ENCODE measurements at places on chromosomes 12 and 14.

- DNase-seq: no peak
Measured at GRCh38 chr12:128871516-128871892, 18.2 kb downstream of the GLT1D1 start.

DNA sequence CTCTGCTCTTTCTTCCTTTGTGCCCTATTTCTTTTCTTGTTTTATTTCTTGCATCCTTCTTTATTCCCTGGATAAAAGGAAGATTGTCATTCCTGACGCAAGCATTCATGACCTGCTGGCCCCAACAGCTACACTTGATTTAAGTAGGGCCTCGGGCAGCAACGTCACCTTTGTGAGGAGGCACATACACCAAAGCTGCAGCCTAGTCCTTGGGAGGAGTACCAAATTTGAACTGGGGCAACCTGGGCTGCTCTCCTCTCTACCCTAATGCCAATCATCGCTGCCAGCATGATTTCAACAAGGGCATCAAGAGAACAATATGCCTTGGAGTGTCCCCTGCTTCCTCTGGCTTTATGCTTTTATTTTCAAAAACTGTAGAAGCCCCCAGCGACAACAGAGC, 76.4 kb downstream of the C12orf50 start:
- DNase-seq: no peak

DNA sequence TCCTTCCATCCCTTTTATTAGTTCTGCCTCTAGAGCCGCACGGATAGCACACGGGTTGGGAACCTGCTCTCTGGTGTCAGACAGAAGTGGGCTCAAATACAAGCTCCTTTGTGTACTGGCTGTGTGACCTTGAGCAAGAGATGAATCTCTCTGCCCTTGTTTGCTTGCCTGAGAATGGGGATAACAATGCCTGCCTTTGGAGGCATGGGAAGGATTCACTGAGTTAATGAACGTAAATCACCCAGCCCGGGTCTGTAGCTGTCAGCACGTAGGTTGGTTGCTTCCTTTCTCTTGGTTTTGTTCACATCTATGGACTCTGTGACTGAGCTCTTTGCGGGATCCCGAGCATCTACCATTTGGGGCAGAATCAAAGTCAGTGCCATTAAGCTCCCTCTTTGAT, 79.3 kb upstream of the NRXN3 start:
- no peak for DNase-seq

- DNase-seq: no peak
Measured at GRCh38 chr12:85603556-85603955, 232.7 kb downstream of the RASSF9 start.

DNA sequence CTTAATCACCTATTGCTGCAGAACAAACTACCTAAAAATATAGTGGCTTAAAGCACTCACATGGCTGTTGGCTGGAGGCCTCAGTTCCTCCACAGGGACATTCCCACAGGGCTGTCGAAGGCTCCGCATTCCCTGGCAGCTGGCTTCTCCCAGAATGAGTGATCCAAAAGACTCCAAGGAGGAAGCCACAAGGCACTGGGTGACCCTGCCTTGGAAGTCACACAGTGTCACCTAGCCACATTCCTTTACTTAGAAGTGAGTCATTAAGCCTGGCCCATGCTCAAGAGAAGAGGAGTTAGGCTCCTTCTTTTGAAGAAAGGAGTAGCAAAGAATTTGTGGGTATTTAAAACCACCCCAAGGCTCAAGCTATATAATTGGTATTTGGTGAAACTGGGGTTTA, 63.9 kb upstream of the MAP1LC3B2 start:
- peak; percentile 12 for DNase-seq

DNA sequence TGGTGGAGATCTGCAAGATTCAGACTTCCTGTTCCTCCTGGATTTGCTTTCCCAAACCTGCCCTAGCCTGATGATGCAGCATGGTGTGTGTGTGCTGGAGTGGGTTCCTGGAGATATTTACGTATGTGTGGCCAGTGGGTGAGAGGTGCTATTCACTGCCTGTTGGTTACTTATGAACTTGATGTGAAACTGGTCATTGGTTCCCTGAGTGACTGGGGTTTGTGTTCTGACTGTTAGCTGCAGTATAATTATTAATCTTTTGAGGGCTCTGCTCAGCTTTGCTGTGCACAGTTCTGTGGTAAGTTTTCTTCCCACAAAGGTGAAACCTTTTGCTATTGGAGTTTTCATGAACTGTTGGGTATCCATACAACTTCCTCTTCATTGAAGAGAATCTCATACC, 541.8 kb upstream of the FBXO33 start:
- DNase-seq: no peak
